Posterior vena cava (tissue), 2 donors: ENCODE measurements at places on chromosomes 1 and 21. TPM values are rescaled to one million over a fixed set of nuclear protein-coding genes. Genes with fewer than 3 reads are reported as not detected.

The ARHGEF16 gene
- 0.29 TPM for total RNA-seq

The SLC16A4 gene
- 8.0 TPM for total RNA-seq

The GCSAML gene
- 0.60 TPM for total RNA-seq

The GSTM2 gene
- 45.9 TPM for total RNA-seq

The RNU1-1 gene
- total RNA-seq = 18,986 TPM

The SPRR1B gene
- total RNA-seq = not detected

The MROH9 gene
- total RNA-seq = 0.46 TPM

The ESRRG gene
- not detected for total RNA-seq

The COX20 gene
- total RNA-seq = 42.1 TPM

The FCRL1 gene
- total RNA-seq = 1.7 TPM

The CFAP126 gene
- total RNA-seq = not detected

The FAM72D gene
- not detected for total RNA-seq

The RGS1 gene
- 13.0 TPM for total RNA-seq

The FNDC10 gene
- 3.6 TPM for total RNA-seq

The SCAMP3 gene
- 37.3 TPM for total RNA-seq

The LCE1C gene
- not detected for total RNA-seq

The MYBPH gene
- total RNA-seq = not detected

The ANGPTL1 gene
- total RNA-seq = 63.8 TPM

The ANKRD35 gene
- total RNA-seq = 5.0 TPM

The CFHR5 gene
- total RNA-seq = not detected

The DIP2A gene
- total RNA-seq = 26.4 TPM

The CCDC185 gene
- total RNA-seq = not detected

The PLA2G5 gene
- total RNA-seq = 6.7 TPM

The IFNAR1 gene
- 38.5 TPM for total RNA-seq

The HCRTR1 gene
- total RNA-seq = not detected

The FAM163A gene
- 0.10 TPM for total RNA-seq

The SFN gene
- total RNA-seq = 1.2 TPM
